ENCODE measurements at places on chromosomes 11 and 22.
A peak's percentile ranks its signal among the peaks of the same experiment; 100 is the strongest.

DNA sequence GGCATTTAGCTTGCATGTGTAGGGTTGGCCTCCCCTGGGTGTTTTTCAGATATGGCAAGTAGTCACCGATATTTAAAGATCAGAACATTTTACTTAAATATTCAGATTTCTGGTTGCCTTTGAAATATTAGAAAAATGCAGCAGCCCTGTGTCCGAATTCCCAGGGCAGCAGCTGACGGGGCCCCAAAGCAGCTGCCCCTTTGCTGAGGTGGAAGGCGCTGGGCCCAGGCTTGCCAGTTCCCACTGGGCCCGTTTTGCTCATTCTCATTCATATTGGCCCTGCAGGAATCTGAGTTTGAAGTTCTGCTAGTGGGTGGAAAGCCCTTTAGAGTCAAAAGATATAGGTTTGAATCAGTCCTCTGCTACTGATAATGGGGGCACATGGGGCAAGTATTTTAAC is 692.1 kb downstream of the OPCML start:
- no peak for DNase-seq

DNA sequence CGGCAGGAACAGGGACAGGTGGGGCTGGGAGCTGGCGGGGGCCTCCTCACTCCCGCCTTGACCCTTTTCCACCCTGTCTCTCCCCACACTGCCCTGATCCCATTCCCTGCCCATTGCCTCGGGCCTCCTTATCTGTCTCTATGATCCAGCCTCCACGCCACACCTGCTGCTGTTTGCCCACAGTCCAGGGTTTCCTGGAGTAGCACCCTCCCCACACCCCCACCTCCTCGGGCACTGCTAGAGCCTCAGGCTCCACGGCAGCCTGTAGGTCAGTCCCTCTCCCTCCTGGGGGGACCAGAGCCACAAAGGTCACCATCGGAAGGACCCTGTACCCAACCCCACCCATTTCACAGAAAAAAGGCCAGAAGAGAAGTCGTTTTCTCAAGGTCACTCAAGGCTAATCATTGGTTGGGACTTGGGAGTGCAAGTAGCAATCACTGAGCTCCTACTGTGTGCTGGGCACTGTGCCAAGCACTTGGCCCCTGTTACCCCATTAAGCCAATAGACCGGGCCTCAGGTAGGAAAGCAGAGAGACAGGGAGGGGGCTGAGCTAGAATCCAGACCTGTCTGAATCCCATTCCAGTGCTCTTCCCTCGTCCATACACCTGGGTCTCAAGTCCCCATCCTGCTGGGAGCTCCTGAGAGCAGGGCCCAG is 71.8 kb downstream of the PDE2A start:
- no peak for DNase-seq

GRCh38 chr11:2778630-2779498 is 79.1 kb upstream of the KCNQ1OT1 start:
- DNase-seq, result peak; percentile 65

DNA sequence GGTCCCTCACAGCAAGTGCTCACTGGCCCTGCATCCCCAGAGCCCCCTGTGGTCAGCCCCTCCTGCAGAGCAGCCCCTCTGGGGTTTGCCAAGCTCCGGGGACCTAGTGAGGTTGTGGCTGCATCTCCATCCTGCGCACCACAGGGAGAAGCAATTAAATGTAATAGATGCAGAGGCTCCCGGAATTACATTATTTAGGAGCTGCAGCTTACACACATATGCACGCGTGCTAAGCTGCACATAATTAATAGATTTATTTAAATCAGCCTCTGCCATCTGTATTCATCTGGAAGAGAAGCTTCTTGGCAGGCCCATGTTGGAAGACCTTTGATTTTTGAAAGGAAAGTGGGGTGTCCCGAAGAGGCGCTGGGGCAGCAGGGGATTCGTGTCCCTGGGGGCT is 1271.5 kb downstream of the BRD1 start:
- no peak for DNase-seq

- no peak for DNase-seq
Observed at GRCh38 chr11:81725701-81726100, 1008.0 kb downstream of the FAM181B start.

GRCh38 chr11:75337195-75337654 is 14.2 kb downstream of the ARRB1 start:
- no peak for DNase-seq

DNA sequence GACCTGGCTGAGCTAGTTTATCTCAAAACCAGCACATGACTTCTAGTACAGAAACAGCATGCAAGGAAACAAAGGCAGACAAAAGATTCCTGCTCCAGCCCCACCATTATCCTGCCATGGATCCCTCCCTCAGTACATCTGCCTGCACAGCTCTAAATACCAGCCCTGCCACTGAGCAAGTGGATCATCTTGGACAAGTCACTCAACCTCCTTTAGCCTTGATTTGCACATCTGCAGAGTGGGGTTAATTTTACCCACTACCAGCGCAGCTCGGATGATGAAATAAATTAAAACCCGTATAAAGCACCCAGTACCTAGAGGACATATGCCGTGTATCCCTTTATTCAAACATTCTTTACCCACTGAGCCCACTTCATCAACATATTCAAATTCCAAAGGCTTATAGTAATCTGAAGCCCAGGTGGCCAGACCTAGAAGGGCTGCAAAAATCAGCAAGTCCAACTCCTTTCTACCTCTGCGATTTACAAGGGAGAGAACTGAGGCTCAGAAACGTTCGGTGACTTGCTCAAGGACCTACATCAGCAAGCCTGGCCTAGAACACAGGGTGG is 7.5 kb downstream of the SYN3 start:
- DNase-seq, result no peak

DNA sequence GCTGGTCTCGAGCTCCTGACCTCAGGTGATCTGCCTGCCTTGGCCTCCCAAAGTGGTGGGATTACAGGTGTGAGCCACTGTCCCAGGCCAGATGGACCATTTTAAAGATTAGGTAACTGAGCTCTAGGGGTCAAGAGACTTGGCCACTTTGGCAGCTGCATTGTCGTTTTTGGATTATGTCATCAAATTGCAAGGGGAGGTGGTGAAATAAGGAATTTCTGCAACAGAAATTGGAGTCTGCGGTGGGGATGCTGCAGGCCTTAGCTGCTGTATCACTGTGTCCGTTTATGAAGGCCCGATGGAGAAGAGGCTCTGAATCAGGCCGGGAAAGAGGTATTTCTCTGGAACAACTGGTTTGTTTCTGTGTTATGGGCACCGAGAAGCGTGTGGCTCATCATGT is 34.6 kb downstream of the PTPRJ start:
- no peak for DNase-seq

GRCh38 chr11:62420882-62421281 is 2.0 kb downstream of the SCGB1A1 start:
- no peak for DNase-seq

GRCh38 chr22:40290516-40290915 is 55.8 kb upstream of the ADSL start:
- DNase-seq, result no peak

DNA sequence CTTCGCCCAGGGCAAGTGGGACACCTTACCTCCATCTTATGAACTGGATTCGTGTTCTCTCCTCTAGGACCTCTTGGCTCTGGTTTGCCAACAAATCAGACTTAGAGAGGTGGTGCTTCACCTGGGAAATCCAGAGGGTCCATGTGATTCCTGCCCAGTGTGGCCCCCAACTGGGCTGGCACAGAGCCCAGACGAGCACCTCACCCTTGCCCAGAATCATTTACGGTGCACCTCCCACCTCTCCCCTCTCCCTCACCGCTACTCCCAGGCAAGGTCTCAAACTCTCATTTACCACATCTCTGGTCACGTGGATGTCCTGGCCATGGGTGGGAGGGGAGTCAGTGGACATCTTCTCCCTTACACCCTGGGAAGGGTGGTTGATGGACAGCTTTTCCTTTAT is 1.1 kb downstream of the SPATA19 start:
- DNase-seq, result no peak

- DNase-seq, result no peak
Observed at GRCh38 chr22:40237241-40237640, 59.5 kb downstream of the TNRC6B start.

GRCh38 chr11:20762980-20763379 is 93.6 kb downstream of the NELL1 start:
- DNase-seq, result no peak

DNA sequence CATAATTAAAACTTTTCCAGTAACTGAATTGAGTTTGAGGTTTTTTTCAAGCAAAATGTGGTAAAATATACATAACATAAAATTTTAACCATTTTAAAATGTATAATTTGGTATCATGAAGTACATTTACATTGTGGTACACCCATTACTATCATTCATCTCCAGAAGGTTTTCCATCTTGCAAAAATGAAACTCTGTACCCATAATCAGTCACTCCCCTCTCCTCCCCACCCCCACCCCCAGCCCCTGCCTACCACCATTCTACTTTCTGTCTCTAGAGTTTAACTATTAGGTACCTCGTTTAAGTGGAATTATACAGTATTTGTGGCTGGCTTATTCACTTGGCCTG is 63.7 kb downstream of the MICAL2 start:
- no peak for DNase-seq

GRCh38 chr22:40243891-40244290 is 66.2 kb downstream of the TNRC6B start:
- no peak for DNase-seq

- DNase-seq, result no peak
Observed at GRCh38 chr11:87405843-87406242, 368.1 kb downstream of the TMEM135 start.

DNA sequence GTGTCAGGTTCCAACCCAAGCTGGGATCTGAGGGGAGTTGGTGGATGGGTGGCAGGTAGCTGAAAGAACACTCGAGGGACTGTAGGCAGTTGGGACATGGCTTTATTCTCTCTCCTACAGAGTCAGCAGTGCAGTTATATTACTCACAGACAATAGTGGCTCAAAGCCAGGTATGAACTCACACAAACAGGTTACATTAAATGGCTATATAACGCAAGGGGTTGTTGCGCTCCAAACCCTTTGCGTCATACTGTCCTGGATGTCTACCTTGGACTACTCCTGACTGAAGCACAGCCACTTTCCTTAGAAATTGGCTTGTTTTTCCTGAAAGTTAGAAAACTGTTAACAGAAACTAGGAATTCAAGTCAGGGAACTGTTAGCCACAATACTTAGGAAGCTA is 66.4 kb upstream of the OR4B1 start:
- DNase-seq, result no peak

GRCh38 chr22:50347157-50347556 is 4.0 kb downstream of the PPP6R2 start:
- no peak for DNase-seq

DNA sequence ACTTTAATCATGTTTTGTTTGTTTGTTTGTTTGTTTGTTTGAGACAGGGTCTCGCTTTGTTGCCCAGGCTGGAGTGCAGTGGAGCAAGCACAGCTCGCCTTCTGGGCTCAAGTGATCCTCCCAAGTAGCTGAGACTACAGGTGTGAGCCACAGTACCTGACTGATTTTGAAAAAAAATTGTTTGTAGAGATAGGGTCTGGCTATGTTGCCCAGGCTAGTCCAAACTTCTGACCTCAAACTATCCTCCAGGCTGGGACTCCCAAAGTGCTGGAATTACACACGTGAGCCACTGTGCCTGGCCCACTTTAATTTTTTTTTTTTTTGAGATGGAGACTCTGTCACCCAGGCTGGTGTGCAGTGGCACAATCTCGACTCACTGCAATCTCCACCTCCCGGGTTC is 74.8 kb upstream of the CLDN5 start:
- DNase-seq, result no peak

- no peak for DNase-seq
Observed at GRCh38 chr11:15829312-15829711, 527.0 kb downstream of the SOX6 start.

DNA sequence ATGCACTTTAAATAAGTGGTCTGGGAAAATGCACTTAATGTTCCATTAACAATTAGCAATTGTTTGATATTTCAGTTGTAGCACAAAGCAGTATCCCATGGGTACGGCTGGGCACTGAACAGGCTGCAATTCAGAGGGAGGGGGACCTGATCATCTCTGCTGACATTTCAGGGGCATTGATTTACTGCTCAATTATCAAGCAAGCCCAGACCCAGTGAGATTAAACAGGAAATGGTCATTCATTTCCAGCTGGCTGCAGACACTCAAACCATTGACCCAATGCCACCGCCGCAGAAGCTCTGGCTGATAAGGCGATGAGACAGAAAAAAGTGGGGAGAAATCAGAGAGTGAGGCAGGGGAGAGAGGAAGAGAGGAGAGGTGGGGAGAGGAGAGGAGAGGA is 1.2 kb downstream of the GPR83 start:
- no peak for DNase-seq

GRCh38 chr22:18111759-18112330 is 1.2 kb downstream of the TUBA8 start:
- no peak for DNase-seq

DNA sequence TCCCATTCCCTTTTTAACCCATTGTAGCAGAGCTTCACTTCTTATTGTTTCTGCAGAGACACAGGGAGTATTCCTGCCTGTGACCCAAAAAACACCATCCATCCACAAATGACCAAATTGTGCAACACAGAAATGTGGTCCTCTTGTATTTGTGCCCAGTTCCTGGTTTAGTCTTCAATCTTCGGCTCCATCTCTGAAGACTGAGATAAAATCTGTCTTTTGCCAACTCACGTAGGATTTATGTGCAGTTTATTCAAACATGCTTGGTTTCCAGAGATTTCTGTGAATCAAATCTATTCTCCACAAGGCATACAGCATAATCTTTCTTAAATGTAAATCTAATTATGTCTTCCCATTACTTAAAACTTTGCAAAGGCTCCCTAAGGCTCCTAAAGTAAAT is 307.0 kb downstream of the AASDHPPT start:
- no peak for DNase-seq

- no peak for DNase-seq
Observed at GRCh38 chr11:60530454-60531100, 15.4 kb downstream of the MS4A13 start.

DNA sequence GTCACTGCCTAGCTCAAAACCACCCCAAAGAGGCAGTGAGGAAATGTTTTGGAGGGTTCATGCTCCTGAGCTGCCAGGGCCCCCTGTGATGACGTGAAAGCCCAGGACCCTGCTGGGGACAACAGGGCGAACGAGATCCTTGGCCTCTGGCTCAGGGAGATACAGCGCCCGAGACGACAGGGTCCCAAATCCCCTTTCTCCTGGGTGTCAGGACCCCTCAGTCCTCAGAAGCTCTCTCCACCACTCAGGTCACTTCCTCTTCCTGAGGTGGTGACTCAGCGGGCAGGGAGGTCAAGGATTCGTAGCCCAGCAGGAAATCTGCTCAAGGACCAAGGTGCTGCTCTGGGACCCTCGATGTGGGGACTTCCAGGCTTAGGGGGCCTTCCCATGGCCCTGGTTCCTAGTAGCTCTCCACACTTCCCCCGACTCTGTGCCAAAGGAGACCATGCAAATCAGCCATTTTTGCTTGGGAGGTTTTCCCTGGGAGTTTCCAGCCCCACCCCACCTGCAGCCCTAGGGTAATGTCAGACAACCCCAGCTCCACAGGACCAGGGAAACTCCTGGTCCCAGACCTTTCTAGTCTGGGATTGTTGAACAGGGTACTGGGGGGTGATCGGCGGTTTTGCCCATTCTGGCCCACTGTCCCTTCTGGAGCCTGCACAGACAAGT is 12.8 kb downstream of the BCL9L start:
- DNase-seq, result no peak

- DNase-seq, result no peak
Observed at GRCh38 chr11:60059521-60060240, 3.2 kb downstream of the MS4A3 start.
